ENCODE measurements at places on chromosomes 7 and 10.

GRCh38 chr7:36690041-36690440 lies 34.3 kb downstream of the AOAH start:
- DNase-seq, result no peak

DNA sequence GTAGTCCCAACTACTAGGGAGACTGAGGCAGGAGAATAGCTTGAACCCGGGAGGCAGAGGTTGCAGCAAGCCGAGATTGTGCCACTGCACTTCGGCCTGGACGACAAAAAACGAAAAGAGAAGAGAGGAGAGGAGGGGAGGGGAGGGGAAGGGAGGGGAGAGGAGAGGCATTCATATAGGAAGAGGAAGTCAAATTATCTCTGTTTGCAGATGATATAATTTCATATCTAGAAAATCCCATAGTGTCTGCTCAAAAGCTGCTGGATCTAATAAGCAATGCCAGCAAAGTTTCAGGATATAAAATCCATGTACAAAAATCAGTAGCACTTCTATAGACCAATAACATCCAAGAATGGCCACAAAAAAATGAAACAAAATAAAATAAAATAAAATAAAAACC lies 120.3 kb downstream of the LMBR1 start:
- DNase-seq, result no peak

DNA sequence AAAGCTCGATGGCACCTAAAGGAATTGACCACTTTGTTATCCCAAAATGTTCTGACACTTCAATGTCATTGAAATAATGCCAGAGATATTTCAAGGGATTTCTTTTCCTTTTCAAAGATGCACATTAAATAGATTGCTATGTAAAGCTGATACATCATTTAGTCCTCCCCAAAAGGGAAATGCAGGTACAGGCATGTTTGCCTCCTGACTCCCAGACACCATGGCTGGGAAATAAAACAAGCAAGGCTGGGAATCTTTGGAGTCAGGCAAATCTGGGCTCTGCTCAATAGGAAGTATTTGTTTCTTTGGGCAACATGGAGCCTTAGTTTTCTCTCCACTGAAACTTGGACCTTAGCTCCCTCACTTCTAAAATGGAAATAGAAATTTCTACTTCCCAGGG lies 230.8 kb upstream of the LRRTM3 start:
- no peak for DNase-seq

DNA sequence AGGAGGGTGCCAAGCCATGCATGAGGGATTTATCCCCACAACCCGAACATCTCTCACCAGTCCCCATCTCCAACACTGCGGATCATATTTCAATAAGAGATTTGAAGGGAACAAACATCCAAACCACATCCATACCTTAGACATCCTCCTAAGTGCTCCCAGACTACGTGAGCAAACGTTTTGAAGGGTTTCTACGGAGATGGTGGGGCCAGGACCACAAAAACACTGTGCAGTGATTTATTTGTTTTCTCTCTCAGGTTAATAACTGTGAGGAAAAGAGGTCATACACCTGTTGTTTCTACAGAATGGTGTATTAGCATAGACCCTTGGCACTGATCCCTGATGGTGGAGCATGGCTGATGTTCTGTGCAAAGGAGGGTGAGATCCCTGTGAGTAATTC lies 277.8 kb downstream of the FRMD4A start:
- DNase-seq, result no peak

- DNase-seq, result no peak
Observed at GRCh38 chr10:131025333-131025732, 286.2 kb downstream of the TCERG1L start.

DNA sequence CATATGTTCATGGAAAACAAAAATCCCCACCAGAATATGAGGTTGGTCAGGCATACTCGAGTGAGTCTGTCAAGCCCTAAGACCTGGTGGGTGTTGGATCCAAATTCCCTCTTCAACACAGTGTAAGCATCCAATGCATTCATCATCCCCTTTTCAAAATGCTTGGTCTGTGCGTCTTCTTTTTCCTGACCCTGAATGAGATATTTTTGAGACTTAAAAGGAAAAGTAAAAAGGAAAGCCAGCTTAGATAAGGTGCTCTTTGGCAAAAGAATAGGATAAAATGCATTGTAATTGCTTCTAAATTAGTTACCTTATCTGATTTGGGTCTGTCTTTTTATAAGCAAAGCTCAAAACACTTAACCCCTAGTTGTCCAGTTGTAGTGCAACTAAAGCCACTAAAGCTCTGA lies 331.5 kb downstream of the PTEN start:
- DNase-seq, result no peak
